SJSA1 (cell line): ENCODE measurements at places on chromosomes 2 and 18. TPM values are rescaled to one million over a fixed set of nuclear protein-coding genes. Genes with fewer than 3 reads are reported as not detected.

GRCh38 chr2:207385903-207386302, 143.9 kb upstream of the CREB1 start:
- H3K36me3 ChIP-seq = no peaks in the 10 kb centered on the region
- H3K4me3 ChIP-seq = no peak overlapping the region
- H3K4me1 ChIP-seq = no peaks in the 10 kb centered on the region
- no peak overlapping the region for H3K27ac ChIP-seq
- no peak for DNase-seq

The DSG2 gene
- 48.2 and 65.5 TPM in 2 replicates for total RNA-seq

DNA sequence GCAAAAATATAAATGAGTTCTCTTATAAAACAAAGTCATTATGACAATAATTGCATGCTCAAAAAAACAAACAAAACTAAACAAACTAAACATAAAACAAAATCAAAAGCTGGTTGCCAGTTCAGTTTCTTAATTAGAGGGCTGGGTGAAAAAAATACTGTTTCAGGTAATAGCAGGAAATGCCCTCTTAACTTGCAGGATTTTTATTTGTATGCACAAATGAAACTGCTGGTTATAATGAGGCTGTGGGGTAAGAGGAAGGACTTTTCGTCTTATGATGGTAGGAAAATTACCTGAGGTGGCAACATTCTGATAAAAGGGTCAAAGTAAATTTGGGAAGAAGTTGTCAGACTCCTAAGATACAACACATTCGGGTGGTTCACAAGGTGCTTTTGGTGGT, 21.5 kb upstream of the CDKL4 start:
- H3K4me3 ChIP-seq = no peak overlapping the region
- no peak for DNase-seq
- H3K4me1 ChIP-seq = 0 out of 2 replicates have a peak, but pooled peaks cover 8% of the 10 kb centered on the region
- no peaks in the 10 kb centered on the region for H3K27me3 ChIP-seq
- H3K36me3 ChIP-seq = peaks cover 36% of the 10 kb centered on the region

The ATP8B1 gene
- 7.5 and 12.4 TPM in 2 replicates for total RNA-seq

The B3GNT7 gene
- not detected in 2 replicates for total RNA-seq

GRCh38 chr18:4256766-4257417, 198.2 kb downstream of the DLGAP1 start:
- DNase-seq = no peak
- H3K4me3 ChIP-seq = no peak overlapping the region
- no peaks in the 10 kb centered on the region for H3K36me3 ChIP-seq

The SIX3 gene
- not detected in 2 replicates for total RNA-seq

GRCh38 chr2:174704642-174705041, 59.6 kb downstream of the CHRNA1 start:
- H3K27ac ChIP-seq = no peak overlapping the region
- no peaks in the 10 kb centered on the region for H3K36me3 ChIP-seq
- H3K27me3 ChIP-seq = peaks cover 26% of the 10 kb centered on the region
- H3K4me3 ChIP-seq = no peak overlapping the region
- no peak for DNase-seq
- peaks cover 11% of the 10 kb centered on the region for H3K4me1 ChIP-seq

GRCh38 chr2:106638043-106638442, 150.9 kb downstream of the CD8B2 start:
- no peaks in the 10 kb centered on the region for H3K4me1 ChIP-seq
- no peak overlapping the region for H3K27ac ChIP-seq

The LRPPRC gene
- 50.7 and 73.0 TPM in 2 replicates for total RNA-seq

GRCh38 chr18:11392980-11393885, 216.2 kb upstream of the SLC35G4 start:
- peaks cover 22% of the 10 kb centered on the region for H3K4me1 ChIP-seq
- H3K36me3 ChIP-seq = no peaks in the 10 kb centered on the region
- no peak overlapping the region for H3K4me3 ChIP-seq
- no peaks in the 10 kb centered on the region for H3K27me3 ChIP-seq
- no peak overlapping the region for H3K27ac ChIP-seq

GRCh38 chr2:231211486-231211885, 13.1 kb downstream of the ARMC9 start:
- H3K36me3 ChIP-seq = peaks cover 21% of the 10 kb centered on the region
- H3K27ac ChIP-seq = no peak overlapping the region
- H3K27me3 ChIP-seq = no peaks in the 10 kb centered on the region
- H3K4me1 ChIP-seq = no peaks in the 10 kb centered on the region; the same call in 1 of the 2 replicates
- no peak for DNase-seq
- no peak overlapping the region for H3K4me3 ChIP-seq
